ENCODE measurements at places on chromosomes 4 and X.

- no peak for DNase-seq
Observed at GRCh38 chr4:12724510-12724909, 759.6 kb downstream of the RAB28 start.

GRCh38 chrX:152177497-152178269 is 39.3 kb upstream of the MAGEA10 start:
- DNase-seq = no peak

DNA sequence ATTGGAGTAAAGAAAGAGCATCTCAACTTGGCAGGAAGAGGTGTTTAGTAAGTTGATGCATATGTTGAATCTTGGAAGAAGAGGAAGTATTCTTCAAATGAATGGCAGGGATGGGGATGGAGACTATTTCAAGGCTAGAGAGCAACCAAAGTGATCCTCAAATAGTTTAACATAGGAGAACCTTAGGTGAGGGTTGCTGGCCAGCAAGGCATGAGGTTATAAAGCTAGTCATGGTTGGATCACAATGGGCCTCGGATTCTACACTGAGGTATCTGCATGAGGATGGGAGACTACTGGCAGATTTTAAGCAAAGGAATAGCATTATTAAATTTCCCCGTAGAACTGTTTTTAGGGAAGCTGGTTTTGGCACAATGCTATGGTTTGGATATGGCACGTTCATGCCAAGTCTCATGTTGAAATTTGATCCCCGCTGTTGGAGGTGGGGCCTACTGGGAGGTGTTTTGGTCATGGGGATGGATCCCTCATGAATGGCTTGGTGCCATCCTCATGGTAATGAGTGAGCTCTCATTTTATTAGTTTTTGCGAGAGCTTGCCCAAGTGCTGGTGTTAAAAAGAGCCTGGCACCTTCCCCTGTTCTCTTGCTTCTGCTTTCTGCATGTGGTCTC is 41.9 kb upstream of the ETNPPL start:
- no peak for DNase-seq

GRCh38 chr4:126431049-126431448 is 1116.3 kb downstream of the FAT4 start:
- no peak for DNase-seq

GRCh38 chr4:163485589-163485988 is 8.9 kb upstream of the TMA16 start:
- no peak for DNase-seq

- no peak for DNase-seq
Observed at GRCh38 chr4:93368968-93369367, 459.6 kb upstream of the ATOH1 start.

DNA sequence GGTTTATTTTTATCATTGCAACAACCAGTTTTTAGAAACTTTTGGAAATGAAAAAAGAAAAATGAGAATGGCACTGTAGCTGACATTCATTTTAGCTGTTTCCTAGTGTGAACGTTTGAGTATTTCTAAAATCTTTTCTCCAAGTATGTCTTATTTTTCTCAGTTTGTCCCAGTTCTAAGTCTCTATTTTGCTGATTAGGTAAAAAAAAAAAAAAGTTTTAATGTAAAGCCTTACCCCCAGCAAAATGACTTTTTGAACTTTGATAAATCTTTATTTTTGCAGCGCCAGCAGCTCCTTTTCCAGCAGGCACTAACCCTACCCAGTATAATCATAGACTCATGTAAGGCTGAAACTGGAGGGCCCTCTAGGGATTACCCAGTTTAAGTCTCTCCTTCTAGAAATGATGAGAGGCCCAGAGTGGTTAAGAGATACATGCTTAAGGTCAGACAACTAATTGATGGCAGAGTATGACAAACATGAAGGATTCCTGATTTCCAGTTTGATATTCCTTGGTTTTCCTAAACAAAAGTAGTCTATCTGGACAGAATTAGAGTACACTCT is 84.3 kb upstream of the SLC4A4 start:
- DNase-seq = no peak

DNA sequence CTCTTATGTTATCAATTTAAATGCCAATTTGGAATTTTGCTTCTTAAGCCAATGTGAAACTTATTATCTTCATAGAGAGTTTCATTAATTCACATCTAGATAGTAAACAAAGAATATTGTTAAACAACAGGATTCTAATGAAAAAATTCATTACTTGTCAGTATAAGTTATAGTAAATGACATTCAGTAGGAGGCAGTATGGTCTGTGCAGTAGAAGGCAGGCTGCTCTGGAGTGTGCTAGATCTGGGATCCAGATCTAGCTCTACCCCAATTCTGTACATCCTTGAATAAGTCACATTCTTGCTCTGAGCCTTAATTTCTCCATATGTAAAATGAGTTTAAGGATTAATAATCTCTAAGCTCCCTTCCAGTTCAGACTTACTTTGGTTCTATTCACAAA is 202.7 kb upstream of the POU3F4 start:
- no peak for DNase-seq

- DNase-seq = no peak
Observed at GRCh38 chr4:63619771-63620170, 789.5 kb downstream of the TECRL start.
